ENCODE measurements at places on chromosomes 6 and 20.

- DNase-seq = no peak
Observed at GRCh38 chr6:38323216-38323615, 316.5 kb downstream of the BTBD9 start.

DNA sequence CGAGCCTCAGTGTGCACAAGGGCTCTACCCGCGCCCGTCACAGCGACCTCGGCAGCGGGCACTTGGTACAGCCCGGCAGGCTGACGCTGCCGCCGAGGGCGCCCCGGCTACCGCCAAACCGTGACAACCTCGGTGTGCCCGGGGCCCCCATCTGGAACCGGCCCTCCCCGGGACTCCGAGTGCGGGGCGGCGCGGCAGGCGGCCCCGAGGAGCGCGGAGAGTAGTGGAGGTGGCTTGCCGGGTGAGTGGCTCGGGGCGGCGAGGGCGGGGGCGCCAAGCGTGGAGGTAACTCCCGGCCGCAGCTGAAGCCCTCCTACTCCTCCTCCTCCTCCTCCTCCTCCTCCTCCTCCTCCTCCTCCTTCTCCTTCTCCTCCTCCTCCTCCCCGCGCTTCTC is at the start of gene ISM1:
Gene ISM1, plus strand, starts transcription at position 371 of the 394 bp plus-strand sequence. CDS start 503 bp downstream, outside the sequence.
- no peak for DNase-seq

GRCh38 chr6:25017486-25017885 is 81.7 kb upstream of the RIPOR2 start:
- DNase-seq = no peak

- no peak for DNase-seq
Observed at GRCh38 chr6:78861509-78861908, 5.8 kb upstream of the IRAK1BP1 start.

GRCh38 chr6:10411971-10412460 is 2.9 kb downstream of the TFAP2A start:
- DNase-seq = no peak

DNA sequence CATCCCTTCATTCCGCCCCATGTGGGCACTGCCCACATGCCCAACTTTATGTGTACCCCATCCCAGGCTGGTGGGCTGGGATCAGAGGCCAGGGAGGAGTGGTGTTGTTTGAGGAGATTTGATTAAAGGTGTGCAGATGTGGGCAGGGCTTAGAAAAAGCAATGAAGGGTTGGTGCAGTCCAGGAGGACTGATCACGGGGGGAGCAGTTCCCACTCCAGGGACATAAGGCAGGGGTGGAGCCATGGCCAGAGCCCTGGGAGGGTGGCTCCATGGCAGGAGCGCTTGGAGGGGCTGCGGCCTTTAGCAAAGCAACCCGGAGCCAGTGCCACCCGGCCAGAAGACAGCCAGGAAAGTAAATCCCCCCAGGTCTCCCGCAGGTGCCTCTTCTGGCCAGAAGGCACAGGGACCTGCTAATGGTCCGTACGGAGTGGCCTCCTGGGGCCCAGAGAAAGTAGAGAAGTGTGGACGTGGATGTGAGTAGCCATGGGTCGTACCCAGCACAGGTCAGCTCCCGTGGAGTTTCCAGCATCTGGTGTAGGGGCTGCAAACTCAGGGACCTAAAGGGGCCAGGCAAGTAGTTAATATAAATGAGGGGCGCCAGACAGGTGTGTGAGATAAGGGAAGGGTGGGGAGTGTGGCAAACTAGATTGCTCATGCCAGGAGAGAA is 62.1 kb upstream of the APCDD1L start:
- no peak for DNase-seq

DNA sequence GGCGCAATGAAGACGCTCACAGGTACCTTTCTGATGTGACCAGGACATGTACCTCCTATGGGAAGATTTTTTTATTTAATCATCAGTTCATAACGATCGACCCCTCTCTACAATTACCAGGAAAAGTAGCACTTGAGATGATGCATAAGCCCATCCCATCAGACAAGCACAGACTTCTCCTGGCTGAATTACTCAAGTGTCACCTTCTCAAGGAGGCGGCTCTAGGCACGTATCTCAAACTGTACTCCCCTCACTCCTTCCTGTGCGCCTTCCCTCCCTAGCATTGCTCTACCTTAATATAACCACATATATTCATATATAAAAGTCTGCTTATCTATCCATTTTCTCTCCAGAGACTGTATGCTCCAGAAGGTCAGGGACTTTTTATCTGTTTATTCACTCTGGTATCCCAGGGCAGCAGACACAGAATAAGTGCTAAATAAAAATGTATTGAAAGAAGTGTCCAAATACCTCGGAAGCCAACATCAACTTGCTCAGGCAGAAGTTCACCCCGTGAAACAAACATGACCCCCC is 71.5 kb downstream of the CNKSR3 start:
- DNase-seq = no peak

DNA sequence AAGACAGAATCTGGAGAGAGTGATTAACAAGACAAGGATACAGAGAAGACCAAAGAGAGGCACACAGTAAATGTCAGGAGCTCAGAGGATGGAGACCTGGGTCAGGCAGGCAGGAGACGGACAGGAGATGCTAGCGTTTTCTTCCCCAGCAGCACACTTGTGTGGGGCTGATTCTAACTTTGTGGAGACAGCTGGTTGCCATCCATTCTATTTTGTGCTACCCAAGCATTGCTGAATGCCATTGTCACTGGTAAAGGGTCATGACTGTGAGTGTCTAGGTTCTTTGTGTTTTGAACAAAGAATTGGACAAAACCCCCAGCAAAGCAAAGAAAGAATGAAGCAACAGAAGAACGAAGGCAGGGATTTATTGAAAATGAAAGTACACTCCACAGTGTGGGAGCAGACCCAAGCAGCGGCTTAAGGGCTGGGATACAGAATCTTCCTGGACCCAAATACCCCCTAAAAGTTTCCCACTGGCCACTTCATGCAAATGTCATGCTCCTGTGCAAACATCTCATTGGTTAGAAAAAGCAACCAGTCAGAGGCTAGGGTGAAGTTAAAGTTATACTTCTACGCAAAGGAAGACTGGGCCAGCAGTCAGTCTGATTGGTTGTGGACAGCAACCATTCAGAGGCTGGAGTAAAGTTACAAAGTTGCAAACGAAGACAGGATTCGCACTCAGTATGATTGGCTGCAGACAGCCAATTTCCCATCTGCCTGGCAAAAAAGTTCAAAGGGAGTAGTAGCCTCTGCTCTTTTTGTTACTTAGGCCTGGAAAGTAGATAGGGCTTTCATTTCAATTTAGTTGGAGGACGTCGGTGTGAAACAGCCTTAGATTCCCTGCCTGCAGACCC is 17.5 kb downstream of the PTK7 start:
- DNase-seq = no peak

DNA sequence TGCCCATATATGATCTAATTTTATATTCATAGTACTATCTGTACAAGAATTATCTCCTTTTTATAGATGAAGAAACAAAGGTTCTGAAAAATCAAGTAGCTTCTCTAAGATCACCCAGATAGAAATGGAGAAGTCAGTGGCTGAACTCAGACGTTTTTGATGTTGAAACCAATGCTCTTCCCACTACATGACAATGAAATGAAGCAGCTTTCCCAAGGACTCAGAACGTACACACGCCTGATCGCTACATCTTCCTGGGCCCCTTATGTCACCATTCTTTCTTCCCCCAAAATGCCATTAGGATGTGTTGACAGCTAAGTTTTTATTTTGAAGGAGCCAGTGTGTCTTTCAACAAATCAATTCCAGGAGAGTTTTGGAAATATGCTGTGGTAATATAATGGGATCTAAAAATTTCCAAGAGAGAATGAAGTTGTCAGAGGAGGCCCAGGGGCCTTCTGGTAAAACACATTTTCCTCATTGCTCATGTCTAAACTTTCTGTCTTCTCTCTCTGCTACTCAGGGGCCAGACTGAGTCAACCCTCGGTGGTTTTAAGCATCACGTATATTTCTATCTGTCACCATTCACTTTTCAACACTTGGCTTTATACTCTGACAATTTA is 98.1 kb upstream of the COL21A1 start:
- no peak for DNase-seq

- DNase-seq = no peak
Observed at GRCh38 chr20:51463560-51463959, 79.0 kb downstream of the NFATC2 start.

- no peak for DNase-seq
Observed at GRCh38 chr20:33233129-33233774, 2.5 kb upstream of the BPIFA1 start.

DNA sequence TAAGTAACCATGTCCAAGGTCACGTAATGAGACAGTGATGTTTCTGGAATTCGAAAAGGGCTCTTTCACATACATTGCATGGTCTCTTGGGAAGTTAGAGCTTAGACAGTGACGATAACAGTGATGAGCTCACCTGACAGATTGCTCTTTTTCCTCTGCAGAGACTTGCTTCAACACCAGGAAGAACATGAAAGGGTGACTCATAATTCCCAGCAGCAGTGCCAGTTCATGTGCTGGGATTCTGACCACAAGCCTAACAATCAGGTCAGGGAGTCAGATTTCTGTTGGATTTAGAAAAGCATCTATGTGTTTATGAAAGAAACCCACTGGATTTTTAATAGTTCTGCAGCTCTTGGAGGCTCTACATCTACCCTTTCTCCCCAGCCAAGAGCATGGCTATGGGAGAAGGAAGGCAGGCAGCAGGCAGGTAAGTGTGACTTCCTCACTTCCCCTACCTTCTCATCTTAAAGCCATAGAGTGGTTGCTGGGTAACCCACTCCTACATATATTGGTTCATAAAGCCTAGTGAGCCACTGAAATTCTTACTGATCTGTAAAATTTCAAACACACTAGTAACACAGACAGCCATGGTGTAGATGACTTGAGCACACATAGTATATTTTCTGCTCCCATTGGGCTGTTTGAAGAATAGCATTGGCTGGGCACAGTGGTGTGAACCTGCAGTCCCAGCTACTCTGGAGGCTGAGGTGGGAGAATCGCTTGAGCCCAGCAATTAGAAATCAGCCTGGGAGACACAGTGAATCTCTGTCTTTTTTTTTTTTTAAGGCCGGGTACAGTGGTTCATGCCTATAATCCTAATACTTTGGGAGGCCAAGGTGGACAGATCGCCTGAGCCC is 44.4 kb upstream of the LOC128125822 start:
- no peak for DNase-seq

DNA sequence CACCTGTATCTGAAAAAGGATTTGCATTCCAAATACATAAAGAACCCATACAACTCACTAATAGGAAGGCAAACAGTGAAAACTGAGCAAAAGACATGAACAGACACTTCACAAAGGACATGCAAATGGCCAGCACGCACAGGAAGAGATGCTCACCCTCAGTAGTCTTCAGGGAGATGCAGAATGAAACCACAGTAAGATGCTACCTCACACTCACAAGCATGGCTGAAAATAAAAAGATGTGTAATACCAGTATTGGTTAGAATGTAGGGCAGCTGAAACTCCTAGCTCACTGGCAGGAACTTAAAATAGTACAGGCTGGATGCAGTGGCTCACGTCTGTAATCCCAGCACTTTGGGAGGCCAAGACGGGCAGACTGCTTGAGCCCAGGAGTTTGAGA is 64.6 kb downstream of the SNX5 start:
- no peak for DNase-seq

GRCh38 chr6:16496991-16497801 is 258.8 kb downstream of the GMPR start:
- DNase-seq = no peak

DNA sequence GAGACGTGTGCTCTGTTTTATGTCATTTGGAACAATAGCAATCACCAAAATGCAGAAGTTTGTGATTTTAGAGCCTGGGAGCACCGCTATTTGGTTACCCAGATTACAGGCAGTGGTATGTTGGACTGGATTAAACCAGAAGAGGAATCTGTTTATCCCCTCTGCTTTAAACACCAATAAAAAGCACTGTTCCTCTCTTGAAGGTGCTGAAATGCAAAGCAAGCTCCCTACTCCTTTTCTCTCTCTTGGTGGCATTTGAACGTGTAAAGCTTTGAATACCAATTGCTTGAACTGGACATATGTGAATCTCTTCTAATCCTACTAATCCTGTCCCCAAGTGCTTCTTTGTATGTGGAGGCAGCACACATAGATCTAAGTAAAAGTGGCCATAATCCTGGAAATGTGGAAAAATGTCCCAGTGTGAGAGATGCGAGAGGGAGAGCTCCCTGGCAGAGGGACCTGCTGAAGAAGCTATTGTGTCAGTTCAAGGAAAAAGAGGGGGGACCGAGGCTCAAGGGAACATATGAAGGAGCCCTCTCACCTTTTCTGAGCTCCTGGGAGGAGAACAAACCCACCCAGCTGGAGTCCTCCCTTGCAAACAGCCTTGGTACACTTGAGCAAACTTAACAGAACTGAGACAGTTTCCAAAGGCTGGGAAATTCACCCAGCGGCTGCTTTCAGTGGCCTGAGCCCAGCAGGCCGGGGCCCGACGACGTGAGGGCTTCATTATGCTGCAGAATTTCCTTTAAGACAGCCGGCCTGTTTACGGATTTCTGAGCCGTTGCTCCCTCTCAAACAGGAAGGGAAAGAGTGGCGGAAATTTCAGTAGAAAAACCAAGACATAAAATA is 18.8 kb upstream of the OLIG3 start:
- no peak for DNase-seq

- no peak for DNase-seq
Observed at GRCh38 chr6:56649053-56649769, 6.5 kb upstream of the DST start.

DNA sequence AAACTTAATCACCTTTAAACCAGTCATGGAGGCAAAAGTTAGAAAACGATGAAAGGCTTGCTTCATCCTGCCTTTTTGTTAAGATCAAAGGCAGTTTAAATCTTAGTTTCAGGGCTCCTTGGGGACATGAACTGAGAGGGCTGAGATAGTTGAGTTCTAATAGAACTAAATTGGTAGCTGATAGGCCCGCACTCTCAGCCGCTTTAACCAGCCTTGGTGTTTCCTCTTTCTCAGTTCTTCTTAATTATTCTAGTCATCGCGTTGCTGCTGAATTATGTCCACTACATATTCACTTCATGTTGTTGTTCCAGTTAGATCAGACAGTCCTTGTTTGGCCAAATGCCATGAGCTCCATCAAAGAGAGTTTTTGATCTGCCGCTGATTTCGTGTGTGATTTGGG is 72.5 kb downstream of the ANKS1A start:
- no peak for DNase-seq

DNA sequence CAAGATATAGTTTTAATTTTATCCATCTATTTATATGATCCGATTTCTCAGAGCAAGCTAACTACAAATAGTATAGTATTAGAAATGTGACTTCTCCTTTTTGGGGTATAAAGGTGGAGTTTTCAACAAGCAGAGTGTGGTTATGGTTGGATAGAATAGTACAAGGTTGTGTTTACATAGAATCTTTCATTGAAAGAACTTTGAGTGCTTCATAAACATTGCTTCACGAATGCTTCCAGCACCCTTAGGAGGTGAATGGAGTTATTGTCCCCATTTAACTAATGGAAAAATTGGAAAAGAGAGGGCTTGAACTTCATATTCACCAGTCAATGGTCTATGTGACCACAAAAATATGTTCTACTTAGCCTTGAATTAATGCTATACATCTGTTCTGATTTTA is 134.1 kb upstream of the CITED2 start:
- no peak for DNase-seq

Measured in cortex of kidney (tissue), 1 donor.